ENCODE measurements at places on chromosomes 4 and X.
A peak's percentile ranks its signal among the peaks of the same experiment; 100 is the strongest.

GRCh38 chr4:132382243-132382642, 766.9 kb upstream of the PCDH10 start:
- no peak for DNase-seq

DNA sequence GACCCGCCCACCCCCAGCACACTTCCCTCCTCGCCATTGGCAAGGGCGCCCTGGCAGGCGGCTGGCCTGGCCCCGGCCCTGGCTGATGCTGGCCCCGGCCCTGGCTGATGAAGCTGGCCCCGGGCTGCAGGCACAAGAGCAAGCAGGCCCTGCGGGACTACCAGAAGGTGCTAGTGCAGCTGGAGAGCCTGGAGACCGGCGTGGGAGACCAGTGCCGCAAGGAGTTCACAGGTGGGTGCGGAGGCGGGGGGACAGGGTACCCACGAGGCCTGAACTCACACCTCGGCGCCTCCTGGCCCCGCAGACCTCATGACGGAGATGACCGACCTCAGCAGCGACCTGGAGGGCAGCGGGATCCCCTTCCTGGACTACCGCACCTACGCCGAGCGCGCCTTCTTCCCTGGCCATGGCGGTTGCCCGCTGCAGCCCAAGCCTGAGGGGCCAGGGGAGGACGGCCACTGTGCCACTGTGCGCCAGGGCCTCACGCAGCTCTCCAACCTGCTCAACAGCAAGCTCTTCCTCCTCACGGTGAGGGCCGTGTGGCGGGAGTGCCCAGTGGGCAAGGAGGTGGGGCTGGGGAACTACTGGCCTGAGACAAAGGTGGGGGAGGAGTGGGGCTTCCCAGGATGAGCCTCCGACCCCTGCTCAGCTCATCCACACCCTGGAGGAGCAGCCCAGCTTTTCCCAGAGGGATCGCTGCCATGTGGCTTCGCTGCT, 6.1 kb upstream of the SRPK3 start:
- DNase-seq: no peak

GRCh38 chrX:133417364-133417763, 2.1 kb upstream of the GPC4 start:
- no peak for DNase-seq

DNA sequence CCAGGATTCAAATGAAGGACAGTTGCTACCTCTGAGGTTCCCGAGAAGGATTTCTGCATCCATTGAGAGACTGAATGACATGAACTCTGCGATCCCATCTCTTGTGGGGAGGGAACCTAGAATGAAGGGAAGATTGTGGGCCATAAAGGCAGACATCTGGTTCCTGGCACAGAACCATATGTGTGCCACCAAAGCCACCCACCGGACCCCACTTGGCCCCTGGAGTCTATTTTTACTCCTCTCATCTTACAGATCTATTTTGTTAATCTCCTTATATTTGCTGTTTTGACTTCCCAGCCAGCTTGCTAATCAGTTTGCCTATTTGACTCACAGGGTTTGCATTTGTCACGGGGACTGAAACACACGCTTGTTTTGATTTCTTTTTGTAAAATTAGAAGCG, 7.3 kb downstream of the SOD3 start:
- DNase-seq: no peak

DNA sequence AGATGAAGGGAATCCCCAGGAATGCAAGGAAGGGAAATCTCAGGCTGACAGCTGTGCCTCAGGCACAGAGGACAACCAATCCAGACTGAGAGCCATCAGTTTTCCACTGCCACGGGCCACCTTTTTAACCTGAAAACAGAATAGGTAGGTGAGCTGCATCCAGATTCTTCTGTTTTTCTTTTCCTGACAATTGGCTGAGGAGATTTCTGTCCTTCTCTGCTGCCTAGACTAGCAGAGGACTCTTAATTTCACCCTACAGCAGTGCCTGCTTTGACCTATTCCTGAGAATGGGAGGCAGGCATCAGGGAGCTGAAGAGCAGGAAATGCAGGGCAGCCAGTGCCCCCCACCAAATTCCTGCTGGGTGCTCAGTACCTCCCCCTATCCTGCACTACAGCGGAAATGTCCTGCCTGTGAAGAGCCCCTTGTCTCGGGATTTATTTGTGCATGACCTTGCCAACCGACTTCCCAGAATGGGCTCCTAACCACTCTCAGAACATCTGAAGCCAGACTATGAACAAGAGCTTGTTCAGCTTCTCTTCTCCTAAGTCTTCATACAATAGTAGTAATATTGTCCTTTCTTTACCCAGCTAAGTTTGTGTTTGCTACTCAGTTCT, 65.1 kb downstream of the CASK start:
- DNase-seq: no peak

DNA sequence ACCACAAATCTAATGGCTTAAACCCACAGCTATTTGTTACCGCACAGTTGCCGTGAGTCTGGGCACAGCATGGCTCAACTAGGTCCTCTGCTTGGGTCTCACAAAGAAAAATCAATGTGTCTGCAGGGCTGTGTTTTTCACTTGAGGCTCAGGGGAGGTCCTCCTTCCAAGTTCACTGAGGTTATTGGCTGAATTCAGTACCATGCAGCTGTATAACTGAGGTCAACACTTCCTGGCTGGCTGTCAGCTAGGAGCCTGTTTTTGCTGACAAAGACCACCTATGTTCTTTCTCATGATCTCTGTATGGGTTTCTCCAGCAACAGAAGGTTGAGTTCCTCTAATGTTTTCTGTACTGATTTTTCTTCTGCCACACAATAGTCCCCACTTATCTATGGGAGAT, 736.7 kb upstream of the PRKX start:
- no peak for DNase-seq

DNA sequence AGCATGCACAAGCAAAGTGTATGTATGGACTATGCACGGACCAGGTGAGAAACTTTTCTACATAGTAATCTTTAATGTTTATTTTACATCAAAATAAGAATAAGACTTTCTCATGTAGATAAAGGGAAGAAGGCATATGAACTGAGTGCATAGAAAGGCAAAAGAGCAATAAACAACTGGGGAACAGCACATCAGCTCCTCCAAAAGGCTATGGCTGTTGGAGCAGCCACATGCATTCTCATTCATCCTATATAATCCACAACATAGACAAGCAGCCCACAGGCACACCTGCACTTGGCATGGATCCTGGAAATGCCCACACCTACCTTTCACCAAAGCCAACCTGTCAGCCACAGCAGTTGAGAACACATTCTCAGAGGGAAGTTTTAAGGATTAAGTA, 586.9 kb upstream of the INTU start:
- no peak for DNase-seq

DNA sequence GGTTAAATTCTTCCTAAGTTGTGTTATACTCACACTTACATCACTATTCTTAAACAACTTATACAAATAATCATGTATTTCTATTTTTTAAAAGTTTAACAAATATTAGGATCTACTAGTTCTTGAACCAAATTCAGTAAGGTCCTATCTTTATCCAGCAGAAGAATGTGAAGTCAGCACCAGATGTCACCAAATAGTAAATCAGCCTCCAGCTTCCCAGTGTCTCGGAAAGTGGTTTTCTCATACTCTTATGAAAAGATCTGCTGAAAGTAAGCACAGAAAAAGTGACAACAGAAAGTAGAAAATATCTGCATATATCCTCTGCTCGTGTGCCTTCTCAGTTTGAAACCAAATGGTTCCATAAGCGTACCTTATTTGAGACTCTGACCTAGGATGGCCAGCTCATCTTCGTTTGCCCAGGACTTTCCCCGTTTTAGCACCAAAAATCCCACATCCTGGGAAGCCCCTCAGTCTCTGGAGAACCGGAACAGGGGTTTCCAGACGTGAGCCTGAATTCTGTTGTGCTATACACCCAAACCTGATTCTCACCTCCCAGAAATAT, 98.0 kb upstream of the DCLK2 start:
- DNase-seq: no peak

GRCh38 chr4:10353110-10353509, 104.1 kb downstream of the ZNF518B start:
- DNase-seq: peak; percentile 21

Measured in cardiac fibroblast (primary cell).